ENCODE measurements at places on chromosomes 16 and 17.

GRCh38 chr17:12349297-12349696, 316.4 kb upstream of the MYOCD start:
- DNase-seq, result no peak

DNA sequence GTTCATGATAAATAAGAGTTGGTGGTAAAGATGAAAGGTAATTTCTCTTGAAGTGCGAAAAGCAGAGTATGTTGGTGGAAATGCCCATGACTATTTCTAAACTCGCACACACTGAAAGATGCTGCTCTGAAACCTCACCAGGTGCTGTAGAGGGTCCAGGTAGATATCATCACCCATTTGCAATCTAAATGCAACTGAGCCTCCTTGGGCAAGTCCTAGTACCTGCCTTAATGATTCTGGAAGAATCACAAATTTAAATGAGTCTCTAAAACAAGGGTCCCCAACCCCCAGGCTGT, 5.9 kb upstream of the MMD start:
- no peak for DNase-seq

DNA sequence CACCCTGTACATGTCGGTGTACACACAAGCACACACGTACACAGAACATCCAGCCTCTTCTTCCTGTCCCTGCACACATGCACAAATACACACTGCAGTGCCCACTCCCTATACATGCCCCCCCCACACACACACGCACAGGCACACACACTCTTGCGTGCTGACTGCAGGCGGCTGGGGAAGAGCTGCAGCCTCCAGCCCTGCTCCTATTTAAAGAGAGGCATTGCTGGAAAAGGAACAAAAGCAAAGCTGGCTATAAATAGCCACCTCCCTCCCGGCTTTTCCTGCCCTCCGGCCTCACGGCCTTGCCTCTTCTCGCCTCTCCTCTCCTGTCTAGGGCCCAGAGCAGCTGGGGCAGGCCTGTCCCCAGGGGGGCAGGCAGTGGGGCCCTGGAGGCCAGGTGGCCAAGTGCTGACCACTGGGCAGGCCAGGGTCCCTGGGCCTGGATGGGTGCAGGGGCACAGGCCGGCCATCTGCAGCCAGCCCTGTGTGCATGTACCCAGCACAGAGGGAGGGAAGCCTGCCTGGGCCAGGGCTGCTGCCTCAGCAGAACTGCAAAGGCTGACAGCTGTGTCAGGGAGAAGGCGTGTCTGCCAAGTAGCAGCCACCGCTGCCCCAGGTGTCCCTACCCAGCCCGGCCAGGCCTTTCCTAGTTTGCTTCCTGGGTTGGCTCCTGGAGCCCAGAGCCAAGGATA, 25.4 kb downstream of the RTN4RL1 start:
- peak; percentile 69 for DNase-seq

- no peak for DNase-seq
These were observed 94.1 kb upstream of the MYOCD start for GRCh38 chr17:12571606-12572005.

- DNase-seq, result no peak
These were observed 8.0 kb downstream of the TBC1D24 start for GRCh38 chr16:2482708-2483534.

DNA sequence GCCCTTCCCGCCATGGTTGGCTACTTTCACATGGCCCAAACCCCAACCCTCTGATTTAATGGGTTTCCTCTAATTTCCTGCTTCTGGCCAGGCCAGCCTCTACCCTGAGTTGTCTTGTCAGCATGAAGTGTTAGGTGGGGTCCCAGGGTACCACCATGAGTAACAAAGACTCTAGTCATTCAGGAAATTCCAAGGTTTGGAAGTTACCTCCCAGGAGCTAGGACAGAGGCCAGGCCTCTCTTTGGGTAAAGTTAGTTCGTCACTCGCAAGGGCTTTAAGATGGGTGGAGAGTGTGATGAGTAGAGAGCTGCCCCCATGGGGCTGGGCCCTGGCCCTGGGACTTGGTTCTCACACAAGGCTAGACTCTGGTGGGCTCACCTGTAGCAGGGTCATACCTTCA, 54.6 kb downstream of the PLD6 start:
- no peak for DNase-seq

- DNase-seq, result no peak
These were observed 23.9 kb upstream of the C1QTNF8 start for GRCh38 chr16:1119766-1120576.

DNA sequence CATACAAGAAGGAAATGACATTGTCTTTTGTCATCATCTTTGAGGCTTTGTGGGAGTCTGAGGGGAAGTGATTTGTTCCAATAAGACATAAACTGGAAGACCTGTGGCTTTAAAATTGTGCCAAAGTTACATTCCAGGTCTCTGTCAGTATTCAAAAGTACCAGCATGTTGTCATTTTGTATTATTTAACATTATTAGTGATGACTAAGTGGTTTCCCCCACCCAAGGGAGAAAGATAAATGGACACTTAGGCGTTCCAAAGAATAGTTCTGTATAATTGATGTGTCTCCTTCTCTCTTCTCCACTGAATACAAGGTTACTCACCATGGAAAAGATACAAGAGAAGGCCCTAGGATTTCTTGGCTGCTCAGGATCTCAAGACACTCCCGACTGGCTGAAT, 3.8 kb downstream of the CFAP97D1 start:
- DNase-seq, result no peak

DNA sequence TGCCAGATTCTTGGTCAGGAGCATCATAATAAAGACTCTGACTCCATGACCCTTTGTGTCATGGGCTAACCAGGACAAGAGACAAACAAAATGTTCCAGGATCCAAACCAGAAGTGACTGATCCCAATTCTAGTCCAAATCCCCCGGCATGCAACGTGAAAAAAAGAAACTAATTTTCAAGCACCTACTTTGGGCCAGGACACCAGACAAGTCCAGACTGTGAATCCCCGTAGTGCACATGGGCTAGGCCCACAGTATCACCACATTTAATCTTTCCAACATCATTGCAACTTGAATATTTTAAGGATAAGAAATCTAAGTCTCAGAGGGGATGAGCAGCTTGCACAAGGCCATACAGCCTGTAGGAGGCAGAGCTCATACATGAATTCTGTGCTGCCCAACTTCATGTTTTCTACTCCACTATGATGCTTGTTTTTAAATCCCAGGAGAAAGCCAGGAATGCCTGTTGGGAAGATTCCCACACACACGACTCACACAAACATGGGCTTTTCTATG, 365.7 kb downstream of the NPIPA8 start:
- DNase-seq, result no peak

DNA sequence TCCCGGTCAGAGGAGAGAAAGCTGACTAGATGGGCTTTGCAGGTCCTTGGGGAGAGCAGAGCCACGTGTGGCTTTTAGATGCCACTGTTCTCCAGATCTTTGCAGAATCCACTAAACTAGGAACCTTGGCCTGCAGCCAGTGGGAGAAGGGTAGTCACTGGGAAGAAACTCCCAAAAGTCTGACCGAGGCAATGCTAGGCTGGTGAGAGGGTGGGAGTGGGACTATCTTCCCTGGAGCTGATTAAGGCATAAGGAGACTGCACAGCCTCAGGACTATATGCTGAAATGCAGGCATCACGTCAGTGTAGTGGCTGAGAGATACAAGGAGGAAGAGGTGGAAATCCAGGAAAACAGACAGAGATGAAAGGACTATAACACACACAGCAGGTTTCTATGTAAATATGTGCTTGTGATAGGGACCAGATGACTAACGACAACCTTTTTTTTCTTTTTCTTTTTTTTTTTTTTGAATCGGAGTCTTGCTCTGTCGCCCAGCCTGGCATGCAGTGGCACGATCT, 2.2 kb upstream of the GSDMA start:
- no peak for DNase-seq

DNA sequence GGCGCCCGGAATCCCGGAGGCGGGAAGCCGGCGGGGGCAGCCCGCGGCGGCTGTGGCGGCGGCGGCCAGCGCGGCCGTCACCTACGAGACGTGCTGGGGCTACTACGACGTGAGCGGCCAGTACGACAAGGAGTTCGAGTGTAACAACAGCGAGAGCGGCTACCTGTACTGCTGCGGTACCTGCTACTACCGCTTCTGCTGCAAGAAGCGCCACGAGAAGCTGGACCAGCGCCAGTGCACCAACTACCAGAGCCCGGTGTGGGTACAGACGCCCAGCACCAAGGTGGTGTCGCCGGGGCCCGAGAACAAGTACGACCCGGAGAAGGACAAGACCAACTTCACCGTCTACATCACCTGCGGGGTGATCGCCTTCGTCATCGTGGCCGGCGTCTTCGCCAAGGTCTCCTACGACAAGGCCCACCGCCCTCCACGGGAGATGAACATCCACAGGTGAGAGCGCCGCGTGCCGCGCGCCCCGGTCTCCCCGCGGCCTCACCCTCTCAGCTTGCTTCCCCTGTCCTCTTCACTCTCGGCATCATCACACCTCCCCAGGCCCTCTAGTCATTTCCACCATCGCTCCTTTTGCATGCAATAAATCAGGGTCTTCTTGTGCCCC, 706 bp downstream of the SHISA6 start:
- peak; percentile 25 for DNase-seq

GRCh38 chr17:49180998-49181635, 29.3 kb downstream of the GNGT2 start:
- DNase-seq, result no peak

DNA sequence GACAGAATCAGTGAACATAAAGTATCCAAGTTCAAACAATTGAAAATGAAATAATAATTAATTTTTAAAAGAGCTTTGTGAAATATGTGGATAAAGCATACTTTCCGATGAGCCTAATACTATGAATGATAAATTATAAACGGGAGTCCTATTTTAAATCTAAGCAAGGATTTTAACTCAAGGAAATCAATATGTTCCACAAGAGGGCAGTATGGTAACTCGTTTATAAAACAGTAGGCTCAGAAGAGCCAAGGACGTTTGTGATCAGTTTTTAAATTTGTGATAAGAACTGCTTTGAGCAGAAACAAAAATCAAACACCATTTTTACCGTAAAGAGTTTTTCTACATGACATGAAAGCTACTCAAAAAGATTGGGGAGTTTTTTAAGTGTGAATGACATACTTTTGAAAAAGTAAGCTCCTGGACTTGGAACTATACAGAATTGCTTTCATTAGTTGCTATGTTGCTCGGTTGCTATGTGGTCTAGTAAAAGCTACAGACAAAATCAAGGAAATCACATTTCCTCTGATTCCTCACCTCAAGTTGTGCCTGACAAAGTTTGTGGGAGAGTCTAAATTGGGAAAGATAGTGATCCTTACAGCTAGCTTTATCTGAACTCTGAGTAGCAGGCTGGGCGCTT, 11.8 kb upstream of the TEKT1 start:
- no peak for DNase-seq

DNA sequence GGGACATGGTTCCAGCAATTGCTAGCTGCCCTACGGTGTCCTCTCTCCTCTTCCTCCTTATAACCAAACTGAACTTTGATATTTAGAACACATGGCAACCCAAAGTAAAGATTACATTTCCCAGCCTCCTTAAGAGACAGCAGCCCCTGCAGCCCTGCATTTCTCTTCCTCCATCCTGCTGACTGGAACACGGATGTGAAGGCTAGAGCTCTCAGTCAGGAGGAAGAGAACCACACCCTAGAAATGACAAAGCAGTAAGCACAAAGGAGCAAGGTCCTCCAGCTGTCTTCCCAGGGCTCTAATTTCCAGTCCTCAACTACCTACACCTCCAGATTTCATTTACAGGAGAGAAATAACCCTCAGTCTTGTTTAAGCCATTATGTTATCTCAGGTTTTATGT, 10.9 kb downstream of the DYNC1LI2 start:
- DNase-seq, result peak; percentile 55

- no peak for DNase-seq
These were observed 171.8 kb upstream of the CACNG5 start for GRCh38 chr17:66663041-66663606.

DNA sequence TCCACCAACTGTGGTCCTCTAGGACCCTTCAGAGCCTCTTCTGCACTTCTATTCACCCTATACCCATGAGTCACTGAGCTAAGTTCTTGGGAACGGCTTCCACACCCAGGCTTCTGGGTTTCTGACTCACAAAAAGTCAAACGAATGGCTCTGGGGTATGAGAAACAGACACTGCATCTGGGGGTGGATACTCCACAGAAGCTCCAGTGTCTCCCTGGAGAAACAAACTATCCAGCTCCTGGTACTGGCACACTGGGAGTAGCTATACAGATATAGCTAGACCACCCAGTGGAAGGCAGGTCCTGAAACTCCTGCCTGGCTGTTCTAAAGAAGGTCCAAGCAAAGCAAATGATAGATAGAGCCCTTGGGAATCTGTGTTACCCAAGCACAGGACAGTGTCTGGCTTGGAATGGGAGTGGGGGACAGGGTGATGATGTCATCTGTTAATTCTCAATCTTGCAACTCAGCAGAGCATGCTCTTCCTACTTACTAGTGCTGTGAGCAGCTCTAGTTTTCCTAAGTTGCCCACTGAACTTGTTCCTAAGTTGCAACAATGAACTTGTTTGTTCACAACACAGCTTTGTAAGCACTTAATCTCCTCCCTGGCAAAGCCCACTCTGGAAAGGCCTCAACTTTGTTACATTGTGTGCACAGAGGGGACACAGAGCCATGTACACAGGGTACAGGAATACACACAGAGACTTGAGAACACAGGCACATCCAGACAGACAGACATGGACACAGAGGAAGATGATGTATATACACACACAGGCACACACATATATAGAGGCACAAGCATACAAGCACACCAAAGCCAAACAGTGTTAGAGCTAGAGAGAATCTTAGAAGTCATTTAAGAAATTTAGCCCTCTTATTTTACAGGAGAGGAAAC, 6.7 kb downstream of the MMP28 start:
- peak; percentile 2 for DNase-seq

- no peak for DNase-seq
These were observed 92.4 kb upstream of the CDYL2 start for GRCh38 chr16:80896776-80897175.

- DNase-seq, result peak; percentile 84
These were observed 1.3 kb upstream of the SOCS1 start for GRCh38 chr16:11257131-11257938.

DNA sequence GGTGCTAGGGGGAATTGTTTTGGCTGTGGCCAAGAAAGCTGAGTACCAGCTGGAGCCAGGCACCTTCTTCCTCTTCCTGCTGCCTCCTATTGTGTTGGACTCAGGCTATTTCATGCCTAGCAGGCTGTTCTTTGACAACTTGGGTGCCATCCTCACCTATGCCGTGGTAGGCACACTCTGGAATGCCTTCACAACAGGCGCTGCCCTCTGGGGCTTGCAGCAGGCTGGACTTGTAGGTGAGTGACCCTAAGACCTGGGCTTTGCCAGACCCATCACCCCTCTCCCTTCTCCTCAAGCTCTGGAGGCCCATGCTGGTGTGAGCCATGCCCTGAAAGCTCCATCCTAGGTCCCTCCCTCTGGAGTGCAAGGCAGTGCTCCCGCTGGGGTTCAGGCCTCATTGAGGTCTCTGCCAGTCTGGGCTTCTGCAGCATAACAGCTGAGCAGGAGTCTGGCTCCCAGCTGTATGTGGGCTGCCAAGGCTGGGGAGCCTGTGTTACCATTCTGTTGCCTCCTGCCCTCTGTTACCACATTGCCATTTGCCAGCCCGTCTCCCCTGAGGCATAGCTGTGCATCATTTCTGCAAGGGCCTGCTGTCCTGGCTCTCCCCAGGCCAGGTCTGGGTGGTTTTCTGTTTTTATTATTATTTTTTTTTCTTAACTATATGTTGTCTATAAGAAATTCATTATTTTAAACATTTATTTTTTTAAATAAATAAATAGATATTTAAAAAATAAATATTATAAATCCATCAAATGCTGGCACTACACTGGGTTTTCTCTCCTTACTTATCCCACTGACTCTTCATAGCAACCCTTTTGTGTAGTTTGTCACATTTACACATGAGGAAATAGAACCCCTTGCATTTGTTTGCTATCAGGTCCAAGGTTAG, 4.1 kb downstream of the SLC9A5 start:
- DNase-seq, result no peak

Data from left colon (tissue), 2 donors.